ENCODE measurements at places on chromosomes 11 and 22. TPM values are rescaled to one million over a fixed set of nuclear protein-coding genes. Genes with fewer than 3 reads are reported as not detected.

GRCh38 chr11:36254713-36255112, 34.5 kb downstream of the COMMD9 start:
- no peak for DNase-seq
- H3K4me3 ChIP-seq, result no peak overlapping the region
- no peak overlapping the region for H3K27ac ChIP-seq
- no peaks in the 10 kb centered on the region for H3K27me3 ChIP-seq
- peaks cover 37% of the 10 kb centered on the region for H3K4me1 ChIP-seq
- H3K36me3 ChIP-seq, result peaks cover 5% of the 10 kb centered on the region

DNA sequence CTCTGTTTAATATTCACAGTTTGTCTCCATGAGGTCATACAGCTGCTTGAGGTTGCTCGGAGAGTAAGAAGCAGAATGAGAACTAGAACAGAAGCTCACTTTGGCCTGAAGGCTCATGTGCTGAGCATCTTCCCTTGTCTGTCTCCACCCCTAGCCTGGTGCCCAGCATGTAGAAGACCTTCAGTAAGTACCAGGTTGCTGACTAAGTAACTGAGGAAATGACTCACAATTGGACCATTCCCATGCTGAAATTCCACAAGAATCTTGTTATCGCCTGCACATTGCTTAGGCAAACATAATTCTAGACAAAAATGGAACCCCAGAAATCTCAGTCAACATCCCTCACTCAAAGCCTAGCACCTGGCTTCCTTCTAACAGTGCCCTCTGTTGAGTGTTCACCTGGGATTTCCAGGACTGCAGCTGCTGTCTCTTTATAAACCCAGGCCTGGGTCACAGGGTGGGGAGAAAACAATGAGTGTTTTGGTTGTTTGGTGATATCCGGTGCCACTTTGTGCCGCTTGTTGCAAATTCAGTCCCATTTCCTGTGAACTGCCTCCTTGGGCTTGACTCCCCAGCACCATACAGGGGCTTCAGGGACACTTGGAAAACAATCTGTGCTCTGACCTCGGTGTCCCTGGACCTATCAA, 406.8 kb downstream of the ETS1 start:
- no peaks in the 10 kb centered on the region for H3K36me3 ChIP-seq
- H3K4me3 ChIP-seq, result no peak overlapping the region
- H3K27ac ChIP-seq, result no peak overlapping the region

Gene GTSE1
- total RNA-seq, result 29.7 TPM

Gene RCN1
- 246 TPM for total RNA-seq

- H3K4me3 ChIP-seq, result peak overlapping the region; percentile 25
- no peak overlapping the region for H3K27ac ChIP-seq
- peak; percentile 85 for DNase-seq
- no peaks in the 10 kb centered on the region for H3K36me3 ChIP-seq
- no peaks in the 10 kb centered on the region for H3K27me3 ChIP-seq
Measured at GRCh38 chr22:37601540-37602442, 6.8 kb upstream of the GGA1 start.
